ENCODE measurements at places on chromosomes 3 and 15.

- no peak for DNase-seq
Measured at GRCh38 chr3:62281726-62282125, 91.6 kb downstream of the FEZF2 start.

GRCh38 chr3:125318167-125318865, 56.8 kb downstream of the ZNF148 start:
- DNase-seq = no peak

- DNase-seq = peak; percentile 50
Measured at GRCh38 chr3:197023241-197023997, 6.2 kb downstream of the MELTF start.

GRCh38 chr3:60065227-60065868, 1015.5 kb upstream of the CFAP20DC start:
- no peak for DNase-seq

- DNase-seq = no peak
Measured at GRCh38 chr3:86782286-86782685, 208.7 kb downstream of the VGLL3 start.

- DNase-seq = no peak
Measured at GRCh38 chr15:89679212-89679611, at the start of gene PLIN1. Gene PLIN1, minus strand, starts transcription at chr15:89679367. Its CDS starts 1,878 bp downstream, at chr15:89677489.

- DNase-seq = no peak
Measured at GRCh38 chr15:36845270-36845669, 255.1 kb downstream of the MEIS2 start.

GRCh38 chr3:192750201-192750600, 22.9 kb upstream of the FGF12 start:
- DNase-seq = no peak

- no peak for DNase-seq
Measured at GRCh38 chr15:39205506-39206371, 375.1 kb upstream of the THBS1 start.

GRCh38 chr3:53594276-53594675, 99.9 kb downstream of the CACNA1D start:
- DNase-seq = no peak

GRCh38 chr3:148948913-148949657, 42.3 kb upstream of the GYG1 start:
- DNase-seq = no peak

GRCh38 chr15:90286678-90287077, 21.2 kb downstream of the NGRN start:
- peak; percentile 70 for DNase-seq

GRCh38 chr15:90986790-90987507, 7.4 kb downstream of the PRC1 start:
- no peak for DNase-seq

- DNase-seq = no peak
Measured at GRCh38 chr15:77076323-77076915, 5.5 kb upstream of the TSPAN3 start.

DNA sequence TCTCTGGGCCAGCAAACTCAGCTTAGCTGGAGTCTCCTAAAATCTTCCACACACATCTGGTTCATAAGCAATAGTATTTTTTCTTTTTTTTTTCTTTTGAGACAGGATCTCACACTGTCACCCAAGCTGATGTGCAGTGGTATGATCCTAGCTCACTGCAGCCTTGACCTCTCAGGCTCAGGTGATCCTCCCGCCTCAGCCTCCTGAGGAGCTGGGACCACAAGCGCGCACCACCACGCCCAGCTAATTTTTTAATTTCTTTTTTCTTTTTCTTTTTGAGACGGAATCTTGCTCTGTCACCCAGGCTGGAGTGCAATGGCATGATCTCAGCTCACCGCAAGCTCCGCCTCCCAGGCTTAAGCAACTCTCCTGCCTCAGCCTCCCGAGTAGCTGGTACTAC, 34.3 kb downstream of the RNU5B-1 start:
- DNase-seq = no peak

All from activated effector memory CD4-positive, alpha-beta T cell treated with anti-CD3 and anti-CD28 coated beads, Interleukin-2, amount 50 U/mL, for 16 hours (primary cell).